CD4-positive, alpha-beta T cell treated with Interleukin-6 for 4 hours (primary cell): ENCODE measurements at places on chromosomes 4 and X.

DNA sequence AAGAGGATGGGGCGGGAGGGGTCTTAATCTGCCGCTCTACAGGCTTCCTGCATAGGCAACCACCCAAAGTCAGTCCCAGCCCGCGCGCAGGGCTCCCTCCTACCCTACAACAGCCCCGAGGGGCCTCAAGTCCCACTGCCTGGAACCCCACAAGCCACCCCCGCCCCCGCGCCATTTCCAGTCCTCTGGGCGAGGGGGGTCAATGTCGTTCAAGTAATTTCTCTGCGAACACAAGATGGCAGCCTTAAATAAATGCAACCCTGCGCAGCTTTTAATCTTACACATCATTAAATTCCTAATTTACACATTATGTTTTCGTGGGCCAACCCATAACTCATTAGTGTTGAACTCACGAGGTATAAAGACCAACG lies 92.9 kb downstream of the BCOR start:
- peak; percentile 29 for DNase-seq

- no peak for DNase-seq
Measured at GRCh38 chrX:71107245-71107644, 705 bp upstream of the CXorf65 start.

- no peak for DNase-seq
Measured at GRCh38 chr4:184647266-184648053, 1.8 kb downstream of the CASP3 start.

GRCh38 chr4:15188605-15189539 lies 186.6 kb downstream of the CPEB2 start:
- no peak for DNase-seq

DNA sequence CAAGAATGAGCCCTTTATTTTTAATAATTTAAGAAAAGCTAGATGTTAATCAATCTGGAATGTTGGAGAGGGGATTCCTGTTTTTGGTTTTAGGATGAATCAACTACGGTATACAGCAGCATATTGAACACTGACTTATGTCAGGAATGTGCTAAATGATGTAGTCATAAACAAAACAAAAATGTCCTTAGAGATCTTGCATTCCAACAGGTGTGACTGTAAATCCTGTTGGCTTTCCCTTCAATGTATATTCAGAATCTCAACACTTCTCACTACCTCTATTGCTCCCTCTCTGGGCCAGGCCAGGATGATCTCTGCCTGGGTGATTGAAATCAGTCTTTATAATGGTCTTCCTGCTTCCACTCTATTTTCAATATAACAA lies 37.8 kb upstream of the BDH2 start:
- DNase-seq: no peak

- no peak for DNase-seq
Measured at GRCh38 chr4:114423582-114423981, 175.0 kb upstream of the UGT8 start.

- DNase-seq: no peak
Measured at GRCh38 chr4:121875652-121876051, 5.4 kb upstream of the BBS7 start.

DNA sequence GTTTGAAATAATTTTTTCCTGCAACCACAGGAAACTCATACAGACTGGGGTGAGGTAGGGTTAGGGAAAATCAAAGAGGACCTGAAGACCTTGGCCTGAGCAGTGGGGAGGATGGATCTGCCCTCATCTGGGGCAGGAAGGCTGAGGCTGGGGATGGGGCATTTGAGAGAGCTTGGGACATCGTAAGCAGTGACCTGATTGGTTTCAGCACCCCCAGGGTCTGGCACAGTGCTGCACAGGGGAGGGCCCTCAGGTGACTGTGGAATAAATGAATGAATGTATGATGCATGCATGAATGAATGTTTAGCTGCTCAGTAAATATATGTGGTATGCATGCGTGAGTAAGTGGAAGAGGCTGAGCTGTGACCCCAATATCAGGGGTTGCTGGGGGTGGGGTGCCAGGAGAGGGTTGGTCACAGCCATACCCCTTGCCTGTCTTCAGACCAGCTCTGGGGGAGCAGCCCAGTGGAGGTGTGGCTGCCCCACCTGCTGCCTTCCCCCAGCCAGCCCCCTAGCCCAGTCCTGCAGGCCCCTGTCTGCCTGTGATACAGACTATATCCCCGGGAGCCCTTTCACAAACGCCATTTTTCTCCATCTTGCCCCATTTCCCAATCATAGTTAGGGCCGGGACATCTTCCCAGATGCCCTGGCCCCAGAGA lies 11.0 kb upstream of the TNIP2 start:
- no peak for DNase-seq

DNA sequence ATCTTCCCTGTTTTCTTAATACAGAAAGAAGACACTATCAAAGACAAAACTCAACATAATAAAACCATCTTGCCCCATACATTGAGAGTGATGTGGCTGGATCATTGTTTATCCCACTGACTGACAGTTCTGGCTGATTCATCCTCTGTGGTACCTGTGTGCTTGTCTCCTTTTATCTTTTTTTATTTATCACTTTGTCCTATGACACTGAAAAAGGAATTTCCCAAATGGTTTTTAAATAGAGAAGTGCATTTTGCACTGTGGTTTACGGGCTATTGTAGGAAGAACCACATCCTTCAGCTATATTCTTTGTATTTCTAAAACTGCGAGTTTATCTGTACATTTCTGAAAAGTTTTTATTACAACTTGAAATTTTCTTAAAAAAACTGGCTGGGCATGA lies 15.0 kb downstream of the TTC29 start:
- no peak for DNase-seq

- DNase-seq: peak; percentile 88
Measured at GRCh38 chr4:108168671-108169523, at the start of gene LEF1. TSS of gene LEF1 (minus strand) at chr4:108168932. CDS start at chr4:108167767, 1,165 bp downstream.

GRCh38 chr4:26780539-26780938 lies 80.1 kb upstream of the STIM2 start:
- no peak for DNase-seq

- no peak for DNase-seq
Measured at GRCh38 chrX:31717474-31717873, 645.6 kb upstream of the FTHL17 start.

DNA sequence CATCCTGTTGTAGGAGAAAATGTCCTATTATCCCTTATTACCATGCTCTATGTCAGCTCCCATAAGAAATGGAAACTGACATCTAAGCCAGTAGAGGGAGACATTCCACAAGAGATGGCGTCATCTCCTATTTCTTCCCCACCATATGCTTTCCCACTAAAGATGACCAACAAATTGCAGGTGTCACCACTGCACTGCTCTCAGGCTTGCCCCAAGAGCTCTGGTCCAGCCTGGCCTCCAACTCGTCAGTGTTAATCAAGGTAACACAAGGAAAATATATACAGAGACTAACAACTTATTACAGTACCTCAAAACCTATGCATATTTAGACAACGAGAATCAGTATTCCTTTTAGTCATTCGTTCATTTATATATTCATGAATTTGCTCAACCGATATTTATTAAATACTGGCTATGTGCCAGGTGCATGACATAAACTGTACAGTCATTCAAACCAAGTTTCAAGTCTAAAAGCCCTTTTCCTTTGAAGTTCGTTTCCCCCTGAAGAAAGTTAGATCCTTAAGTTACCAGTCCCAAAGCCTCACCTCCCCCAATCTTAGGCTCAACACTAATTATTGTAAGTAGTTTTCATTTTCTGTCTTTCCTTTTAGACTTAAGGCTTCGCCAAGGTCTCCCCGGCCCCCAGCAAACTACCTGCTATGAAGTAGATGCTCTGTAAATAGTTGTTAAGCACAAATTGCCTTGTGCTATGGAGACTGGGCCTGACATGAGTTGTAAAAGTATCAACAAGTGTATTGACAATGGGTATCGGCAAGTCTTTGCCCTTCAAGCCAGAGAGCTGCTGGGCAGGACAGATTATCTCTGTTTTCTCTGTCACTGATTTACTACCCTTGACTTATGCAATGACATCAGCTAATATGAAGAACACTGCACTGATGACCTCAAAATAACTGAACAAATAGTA lies 3.1 kb upstream of the FGB start:
- DNase-seq: no peak

DNA sequence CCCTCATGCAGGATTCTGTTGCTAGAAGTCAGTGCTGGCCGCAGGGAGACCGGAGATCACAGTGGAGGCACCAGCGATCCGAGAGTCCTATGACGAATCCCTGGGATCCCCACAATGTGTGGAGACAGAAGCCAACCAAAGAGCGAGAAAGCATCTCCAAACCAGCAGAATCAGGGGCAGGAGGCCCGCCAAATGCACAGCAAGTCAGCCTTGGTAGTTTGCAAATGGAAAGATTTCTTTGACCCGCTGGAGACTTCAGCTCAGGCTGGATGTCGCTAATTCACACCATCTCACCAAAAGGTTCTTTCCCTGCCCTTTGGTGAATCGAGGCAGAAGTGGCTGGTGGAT lies 505 bp upstream of the PKD2 start:
- DNase-seq: no peak

DNA sequence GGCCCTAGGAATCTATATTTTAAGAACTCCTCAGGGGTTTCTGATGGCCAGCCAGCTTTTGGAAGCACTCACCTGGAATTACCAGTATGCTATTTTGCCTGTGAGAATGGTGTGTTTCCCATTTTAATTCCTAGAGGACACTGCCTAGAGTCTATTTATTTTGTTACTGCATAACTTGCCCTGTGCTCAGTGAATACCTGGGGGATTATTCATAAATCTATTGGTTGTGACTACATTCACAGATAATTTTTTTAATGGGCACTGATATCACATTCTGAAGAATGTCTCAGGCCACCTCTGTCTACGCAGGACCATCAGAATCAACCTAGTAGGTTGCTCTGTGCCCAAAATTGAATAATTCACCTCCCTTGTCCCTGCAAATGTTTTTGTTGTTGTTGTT lies 6.7 kb downstream of the ARL13A start:
- no peak for DNase-seq

GRCh38 chrX:111164728-111165127 lies 68.7 kb downstream of the PAK3 start:
- DNase-seq: no peak

DNA sequence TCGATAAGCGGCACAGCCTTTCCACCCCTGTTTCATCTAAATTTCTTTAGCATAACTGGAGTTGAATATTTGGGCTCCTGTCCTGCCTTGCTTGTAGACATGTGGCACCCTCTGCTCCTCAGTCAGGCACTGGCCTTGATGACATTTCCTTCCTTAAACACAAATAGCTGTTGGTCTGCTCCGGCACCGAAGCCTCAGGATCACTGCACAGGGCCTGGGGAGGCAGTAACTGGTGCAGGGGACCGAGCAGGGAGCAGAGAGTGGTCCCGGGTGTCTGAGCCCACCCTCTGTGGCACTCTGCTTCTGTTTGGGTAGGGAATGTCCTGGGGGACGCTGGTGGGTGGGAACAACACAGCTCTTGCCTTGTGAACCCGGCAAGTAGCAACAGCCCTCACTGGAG lies 13.6 kb downstream of the RGS12 start:
- DNase-seq: no peak

GRCh38 chrX:100663642-100664041 lies 19.6 kb downstream of the SRPX2 start:
- DNase-seq: no peak

- no peak for DNase-seq
Measured at GRCh38 chr4:73867783-73868182, 1.4 kb upstream of the CXCL1 start.

DNA sequence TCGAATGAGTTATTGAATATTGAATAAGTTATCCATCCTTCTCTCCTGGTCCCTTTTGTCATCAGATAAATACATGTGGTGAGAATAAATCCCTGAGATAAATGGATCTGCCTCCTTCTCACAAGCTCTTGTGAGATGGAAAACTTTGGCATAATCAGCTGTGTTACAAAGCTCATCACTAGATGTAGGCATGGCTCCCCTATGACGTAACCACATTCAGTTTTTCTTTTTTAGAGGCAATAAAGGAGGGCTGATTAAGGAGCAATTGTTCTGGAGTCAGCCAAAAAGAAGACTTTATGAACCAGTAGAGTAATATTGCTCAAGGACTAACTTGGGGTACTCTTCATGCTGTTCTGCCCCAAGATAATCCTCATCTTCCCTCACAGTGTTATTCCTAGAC lies 90.5 kb upstream of the GATB start:
- no peak for DNase-seq

DNA sequence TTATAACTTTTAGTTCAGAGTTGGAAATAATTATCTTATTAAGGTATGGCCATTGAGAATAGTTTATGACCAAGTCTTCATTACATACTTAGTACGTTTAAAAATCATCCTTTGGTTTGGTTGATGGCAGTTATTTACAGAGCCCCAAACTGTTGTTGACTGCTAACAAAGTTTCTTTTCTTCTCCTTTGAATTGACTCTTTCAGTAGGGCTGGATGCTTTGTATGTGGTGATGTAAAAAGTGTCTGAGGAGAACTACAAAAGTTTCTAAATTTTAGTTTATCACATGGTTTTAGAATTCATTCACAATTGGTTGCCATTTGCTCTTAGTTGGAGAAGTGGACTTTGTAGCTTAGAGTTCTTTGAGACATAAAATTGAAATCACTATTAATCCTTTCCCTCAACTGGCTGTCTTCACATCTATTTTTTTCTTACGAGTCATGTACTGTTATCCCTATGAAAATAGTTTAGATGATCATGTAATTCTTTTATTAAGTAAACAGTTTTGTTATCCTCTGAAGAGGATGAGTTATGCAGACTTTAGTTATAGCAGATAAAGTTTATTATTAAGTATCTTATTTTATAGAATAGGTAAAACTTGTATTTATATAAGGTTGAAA lies 14.8 kb downstream of the PTPN13 start:
- no peak for DNase-seq

GRCh38 chr4:74368596-74368995 lies 3.7 kb downstream of the EREG start:
- no peak for DNase-seq

GRCh38 chr4:70844180-70844579 lies 4.5 kb upstream of the GRSF1 start:
- peak; percentile 14 for DNase-seq

- DNase-seq: no peak
Measured at GRCh38 chrX:80316526-80316925, 103.7 kb upstream of the TENT5D start.

GRCh38 chr4:179666226-179666625 lies 2224.0 kb upstream of the AGA start:
- DNase-seq: no peak

DNA sequence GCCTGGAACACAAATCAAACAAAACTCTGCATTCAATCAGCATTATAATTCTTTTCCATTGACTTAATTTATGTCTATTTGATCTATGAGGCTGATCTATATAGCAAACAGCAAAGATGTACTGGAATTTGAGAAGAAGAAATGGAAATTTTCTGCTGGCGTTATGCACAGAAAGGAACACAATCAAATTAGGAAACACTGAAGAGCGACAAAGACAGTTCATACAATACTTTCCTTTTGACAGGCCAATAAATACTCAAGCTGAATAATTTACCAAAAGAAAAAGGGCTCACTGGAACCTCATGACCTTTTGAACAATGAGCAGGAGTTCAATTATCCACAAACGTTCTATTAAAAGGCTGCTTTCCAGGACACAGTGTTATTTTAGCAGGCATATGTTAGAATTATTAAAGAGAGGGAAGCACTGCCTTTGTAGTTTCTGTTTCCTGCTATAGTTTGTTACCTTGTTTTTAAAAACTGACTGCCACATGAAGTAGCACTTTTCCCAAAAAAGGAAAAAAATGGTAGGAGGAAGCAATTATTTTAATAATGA lies 8.1 kb downstream of the PDHA2 start:
- DNase-seq: no peak
